ENCODE measurements at places on chromosomes 7 and 10.

- DNase-seq, result no peak
Observed at GRCh38 chr10:74792726-74793125, 33.7 kb upstream of the KAT6B start.

DNA sequence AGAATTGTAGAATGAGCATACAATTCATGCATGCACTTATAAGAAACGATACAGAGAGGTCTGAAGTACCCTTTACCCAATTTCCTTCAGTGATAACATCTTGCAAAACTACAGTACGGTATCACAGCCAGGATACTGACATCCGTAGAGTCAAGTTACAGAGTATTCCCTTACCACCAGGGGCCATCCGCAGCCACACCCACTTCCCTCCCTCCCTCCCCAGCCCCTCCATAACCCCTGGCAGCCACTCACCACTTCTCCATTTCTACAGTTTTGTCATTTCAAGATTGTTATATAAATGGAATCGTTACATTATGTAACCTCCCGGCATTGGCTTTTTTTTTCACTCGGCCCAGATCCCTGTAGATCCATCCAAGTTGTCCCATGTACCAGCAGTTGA, 113.6 kb upstream of the RET start:
- DNase-seq, result no peak

DNA sequence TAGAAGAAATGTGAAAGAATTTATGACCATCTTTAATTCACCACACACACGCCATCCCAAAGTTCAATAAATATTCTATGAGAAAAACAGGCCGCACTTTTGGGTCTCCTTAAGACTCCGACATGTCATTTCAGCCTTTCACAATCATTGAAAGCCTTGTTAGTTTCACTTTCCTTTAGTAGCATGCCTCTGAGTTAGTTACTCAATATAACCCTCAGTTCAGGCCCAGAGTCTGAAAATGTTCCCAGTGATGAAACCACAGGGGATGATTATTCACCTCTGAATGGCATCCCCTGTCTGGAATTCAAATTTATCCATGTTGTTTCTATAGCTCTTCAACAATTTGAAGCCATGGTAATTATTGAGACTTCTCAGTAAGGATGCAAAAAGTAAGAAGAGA, 278.1 kb upstream of the NRP1 start:
- DNase-seq, result peak; percentile 13

GRCh38 chr7:108525327-108525984, 479 bp downstream of the PNPLA8 start:
- DNase-seq, result peak; percentile 2

GRCh38 chr10:133439517-133440461, 14.0 kb upstream of the SCART1 start:
- DNase-seq, result no peak

- DNase-seq, result no peak
Observed at GRCh38 chr10:3708852-3709251, 76.2 kb downstream of the KLF6 start.

GRCh38 chr10:88386204-88386788, 196.8 kb downstream of the RNLS start:
- no peak for DNase-seq

- DNase-seq, result no peak
Observed at GRCh38 chr10:12561307-12561706, 212.0 kb downstream of the CAMK1D start.

DNA sequence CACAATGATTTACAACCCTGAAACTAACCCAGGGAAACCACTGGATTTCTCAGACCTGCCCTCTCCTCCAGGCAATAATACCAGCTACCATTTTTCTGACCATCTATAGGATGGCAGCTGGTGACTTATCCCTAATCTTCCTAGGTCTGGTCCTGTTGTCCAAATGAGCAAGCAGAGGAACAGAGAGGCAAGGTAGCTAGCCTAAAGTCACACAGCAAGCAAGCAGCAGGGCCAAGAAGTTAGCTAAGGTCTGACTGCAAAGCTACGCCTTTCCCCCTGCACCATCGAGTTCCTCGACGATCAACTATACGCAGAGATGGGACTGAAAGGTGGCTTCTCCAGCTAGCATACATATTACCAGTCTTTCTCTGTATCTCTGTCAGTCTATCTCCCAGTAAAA, 25.3 kb downstream of the ATXN7L1 start:
- DNase-seq, result no peak

DNA sequence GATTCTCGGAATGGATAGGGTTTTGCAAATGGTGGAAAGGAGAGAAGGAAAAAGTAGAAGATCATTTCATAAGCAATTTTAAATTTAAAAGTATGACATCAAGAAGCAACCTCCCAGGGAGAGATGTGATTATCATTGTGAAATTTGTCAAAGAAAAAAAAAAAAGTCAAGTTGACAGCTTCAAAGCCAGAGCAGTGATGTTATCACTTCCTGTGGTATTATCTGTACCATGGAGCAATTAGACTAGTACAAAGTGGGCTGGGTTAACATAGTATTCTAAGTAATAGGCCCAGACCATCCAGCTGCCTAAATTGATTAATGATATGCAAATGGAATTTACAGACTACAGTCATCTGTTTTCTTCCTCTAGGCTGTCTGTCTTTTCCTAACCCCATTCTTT, 84.0 kb upstream of the NPY start:
- DNase-seq, result peak; percentile 45

DNA sequence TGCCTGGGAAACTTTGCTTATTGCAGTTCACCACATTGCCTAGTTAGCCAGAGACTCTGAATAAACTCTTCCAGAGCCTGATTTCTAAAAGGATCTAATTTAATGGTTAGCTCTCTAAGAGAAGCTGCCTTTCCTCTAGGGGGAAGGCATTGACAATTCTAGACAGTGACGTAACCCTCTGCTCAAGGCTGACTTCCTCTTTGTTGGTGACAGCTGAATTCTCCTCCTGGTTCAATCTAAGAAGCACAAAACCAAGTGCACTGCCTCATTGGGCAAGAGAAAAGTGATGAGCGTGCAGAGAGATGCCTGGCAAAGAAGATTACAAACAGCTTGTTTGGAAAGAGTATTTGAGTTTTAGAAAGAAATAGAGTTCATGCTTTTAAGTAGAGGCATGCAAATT, 102.7 kb downstream of the MACC1 start:
- peak; percentile 5 for DNase-seq

- DNase-seq, result no peak
Observed at GRCh38 chr10:98382691-98383101, 32.3 kb downstream of the PYROXD2 start.

- DNase-seq, result peak; percentile 85
Observed at GRCh38 chr7:17139081-17139480, 159.4 kb upstream of the AHR start.

GRCh38 chr10:73537288-73537687, 41.5 kb upstream of the PPP3CB start:
- peak; percentile 16 for DNase-seq

DNA sequence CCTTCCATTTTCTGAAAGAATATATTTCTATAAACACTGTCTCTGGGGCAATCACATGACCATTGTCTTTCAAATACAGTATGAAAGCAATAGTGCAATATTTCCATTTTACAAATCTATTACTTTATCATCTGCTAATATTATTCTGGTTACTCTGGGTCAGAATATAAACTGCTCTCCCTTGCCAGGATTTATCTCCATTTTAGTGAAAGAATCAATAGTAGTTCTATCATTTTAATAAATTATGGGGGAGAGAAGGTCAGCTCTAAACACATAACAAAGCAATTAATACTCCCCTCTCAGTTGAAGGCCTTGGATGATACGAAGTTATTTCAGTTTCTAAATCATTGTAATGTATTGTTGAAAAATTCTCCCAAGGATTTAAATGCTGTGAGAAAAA, 608.3 kb downstream of the MAGI2 start:
- DNase-seq, result no peak

- no peak for DNase-seq
Observed at GRCh38 chr10:32298075-32298812, 48.7 kb downstream of the EPC1 start.

- no peak for DNase-seq
Observed at GRCh38 chr10:12484002-12484918, 134.9 kb downstream of the CAMK1D start.

DNA sequence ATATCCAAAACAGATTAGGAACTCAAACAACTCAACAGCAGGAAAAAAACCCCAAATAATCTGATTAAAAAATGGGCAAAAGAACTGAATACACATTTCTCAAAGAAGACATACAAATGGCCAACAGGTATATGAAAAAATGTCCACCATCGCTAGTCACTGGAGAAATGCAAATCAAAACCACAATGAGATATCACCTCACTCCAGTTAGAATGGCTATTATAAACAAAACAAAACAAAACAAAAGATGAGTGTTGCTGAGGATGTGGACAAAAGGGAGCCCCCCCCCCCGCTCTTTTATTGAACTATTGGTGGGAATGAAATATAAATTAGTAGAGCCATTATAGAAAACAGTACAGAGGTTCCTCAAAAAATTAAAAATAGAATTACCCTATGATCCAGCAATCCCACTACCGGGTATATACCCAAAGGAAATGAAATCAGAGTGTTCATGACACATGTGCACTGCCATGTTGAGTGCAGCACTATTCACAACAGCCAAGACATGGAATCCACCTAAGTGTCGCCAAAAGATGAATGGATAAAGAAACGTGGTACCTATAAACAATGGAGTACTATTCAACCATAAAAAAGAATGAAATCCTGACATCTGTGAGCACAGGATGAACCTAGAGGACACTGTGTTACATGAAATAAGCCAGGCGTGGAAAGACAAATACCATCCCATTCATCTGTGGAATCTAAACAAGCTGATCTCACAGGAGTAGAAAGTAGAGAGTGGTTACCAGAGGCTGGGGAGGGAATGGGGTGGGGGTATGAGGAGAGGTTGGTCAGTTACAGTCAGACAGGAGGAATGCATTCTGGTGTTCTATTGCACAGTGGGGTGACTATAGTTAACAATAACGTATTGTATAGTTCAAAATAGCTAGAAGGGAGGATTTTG, 78.1 kb upstream of the RHEB start:
- no peak for DNase-seq

DNA sequence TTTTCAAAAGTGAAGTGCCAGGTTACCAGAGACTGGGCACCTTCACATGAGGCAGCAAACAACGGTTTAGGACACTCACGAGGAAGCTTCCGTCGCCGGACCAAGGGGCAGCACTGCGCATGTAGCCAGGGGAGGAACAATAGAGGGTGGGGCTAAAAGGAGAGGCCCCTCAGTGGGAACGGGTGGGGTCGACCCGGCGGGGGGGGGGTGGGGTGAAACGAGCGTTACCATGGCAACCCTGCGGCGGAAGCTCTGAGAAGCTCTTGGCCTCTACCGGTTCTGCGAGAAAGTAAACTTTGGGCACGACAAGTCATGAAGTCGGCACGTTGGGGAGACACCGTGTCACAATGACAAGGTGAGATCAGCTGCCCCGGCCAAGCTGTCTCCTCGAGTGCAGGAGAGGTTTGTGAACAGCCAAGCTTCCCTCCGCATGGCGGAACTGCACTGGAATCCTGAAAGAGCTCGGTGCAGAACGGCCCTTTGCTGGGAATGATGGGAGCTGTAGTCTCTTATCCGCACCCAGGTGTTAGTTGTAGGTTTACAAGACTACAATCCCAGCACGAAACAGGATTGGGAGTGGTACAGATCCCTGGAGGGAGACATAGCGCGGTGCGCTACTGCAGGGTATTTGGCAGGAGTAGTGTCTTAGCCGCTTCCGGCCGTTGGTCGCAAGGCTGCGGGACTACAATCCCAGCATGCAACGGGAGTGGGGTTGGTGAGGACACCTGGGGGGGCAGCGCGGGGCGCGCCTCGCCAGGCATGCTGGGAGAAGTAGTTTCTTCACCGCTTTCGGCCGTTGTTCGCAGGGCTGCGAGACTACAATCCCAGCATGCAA, 72.8 kb upstream of the ZNF722 start:
- peak; percentile 86 for DNase-seq

- no peak for DNase-seq
Observed at GRCh38 chr10:37710831-37711616, 146.4 kb downstream of the ZNF248 start.

All from CD4-positive, alpha-beta T cell treated with Interleukin-4 for 4 hours (primary cell).